ENCODE measurements at places on chromosomes 16 and 17.
A peak's percentile ranks its signal among the peaks of the same experiment; 100 is the strongest.

GRCh38 chr17:77213778-77214132 lies 73.0 kb downstream of the SEC14L1 start:
- no peak for DNase-seq

DNA sequence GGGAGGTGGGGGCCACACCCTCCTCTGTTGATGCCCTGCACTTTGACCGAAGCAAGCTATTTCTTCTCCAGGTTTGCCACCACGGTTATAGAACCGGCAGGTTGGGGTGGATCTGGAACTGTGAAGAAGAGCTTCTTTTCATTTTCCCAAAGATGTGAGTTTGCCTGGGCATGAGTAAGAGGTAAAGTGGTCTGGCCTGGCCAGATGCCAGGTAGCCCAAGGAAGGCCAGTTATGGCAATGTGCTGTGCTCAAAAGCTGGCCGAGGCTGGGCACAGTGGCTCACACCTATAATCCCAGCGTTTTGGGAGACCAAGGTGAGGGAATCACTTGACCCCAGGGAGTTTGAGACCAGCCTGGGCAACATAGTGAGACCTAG lies 18.7 kb downstream of the ATP6V0D1 start:
- no peak for DNase-seq

- no peak for DNase-seq
Observed at GRCh38 chr17:7634384-7634783, 4.4 kb downstream of the SHBG start.

- DNase-seq = no peak
Observed at GRCh38 chr17:12902046-12902445, 112.7 kb downstream of the ARHGAP44 start.

DNA sequence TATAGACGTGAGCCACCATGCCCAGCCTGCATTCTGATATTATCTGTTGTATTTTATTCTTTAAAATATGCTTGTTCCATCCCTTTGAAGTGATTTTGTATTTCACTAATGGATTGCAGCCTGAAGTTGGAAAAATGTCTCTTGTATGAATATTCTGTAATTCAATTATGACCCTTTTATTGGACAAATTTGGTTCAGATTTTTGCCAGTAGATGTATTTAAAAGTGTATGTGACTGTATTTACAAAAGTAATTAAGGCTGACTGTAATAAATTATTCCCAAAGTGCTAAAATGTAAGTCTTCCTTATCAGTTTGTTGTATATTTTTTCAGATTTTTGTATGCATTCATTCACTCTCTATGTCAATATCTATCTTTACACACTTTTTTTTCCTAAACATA lies 23.8 kb downstream of the PPM1E start:
- DNase-seq = no peak

DNA sequence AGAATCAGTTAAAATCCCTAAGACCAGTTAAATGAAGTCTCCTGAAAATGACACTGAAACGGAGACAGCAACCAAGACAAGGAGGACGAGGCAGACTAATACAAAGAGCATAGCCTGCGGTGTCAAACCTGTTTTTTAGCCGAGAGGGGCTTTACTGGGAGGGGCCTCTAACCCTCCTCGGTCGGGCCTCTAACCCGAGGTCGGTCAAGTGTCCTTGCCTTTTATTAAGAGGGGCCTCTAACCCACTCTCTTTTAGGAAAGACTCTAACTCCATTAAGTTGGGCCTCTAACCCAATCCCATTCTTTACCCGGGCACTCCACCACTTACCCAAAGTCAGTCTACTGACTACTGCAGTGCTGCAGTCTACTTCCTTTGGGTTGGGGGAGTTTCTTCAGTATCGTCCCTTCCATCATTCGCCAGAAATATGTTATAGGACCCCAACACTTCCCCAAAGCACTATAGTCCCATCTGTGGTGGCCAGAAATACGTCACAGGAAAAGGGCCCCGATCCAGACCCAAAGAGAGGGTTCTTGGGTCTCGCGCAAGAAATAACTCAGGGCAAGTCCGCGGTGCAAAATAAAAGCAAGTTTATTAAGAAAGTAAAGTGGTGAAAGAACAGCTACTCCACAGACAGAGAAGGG lies 39.2 kb upstream of the ARL4D start:
- peak; percentile 64 for DNase-seq

GRCh38 chr16:72013389-72013788 lies 4.8 kb downstream of the DHODH start:
- no peak for DNase-seq

DNA sequence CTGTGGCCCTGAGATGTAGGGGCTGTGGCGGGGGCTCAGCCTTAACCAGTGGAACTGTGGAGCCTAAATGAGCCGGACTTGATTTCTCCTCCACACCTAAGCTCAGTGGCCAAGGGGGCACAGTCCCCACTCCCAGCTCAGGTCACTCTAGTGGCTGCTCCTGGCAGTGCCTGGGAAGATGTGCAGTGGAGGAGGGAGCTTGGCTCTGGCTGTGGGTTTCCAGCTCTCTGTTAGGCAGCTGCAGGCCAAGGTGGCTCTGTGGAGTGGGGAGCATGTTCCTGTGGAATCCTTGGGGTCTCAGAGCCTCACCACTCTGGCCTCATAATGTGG lies 76.3 kb downstream of the AMFR start:
- DNase-seq = no peak

GRCh38 chr17:37292429-37293139 lies 83.2 kb upstream of the C17orf78 start:
- DNase-seq = no peak

GRCh38 chr16:46961373-46962353 lies 11.8 kb downstream of the DNAJA2 start:
- DNase-seq = peak; percentile 55
